Prostate gland (tissue), 2 donors: ENCODE measurements at places on chromosomes 5 and 9. TPM values are rescaled to one million over a fixed set of nuclear protein-coding genes. Genes with fewer than 3 reads are reported as not detected.

Gene NLN
- 10.0 TPM for total RNA-seq

DNA sequence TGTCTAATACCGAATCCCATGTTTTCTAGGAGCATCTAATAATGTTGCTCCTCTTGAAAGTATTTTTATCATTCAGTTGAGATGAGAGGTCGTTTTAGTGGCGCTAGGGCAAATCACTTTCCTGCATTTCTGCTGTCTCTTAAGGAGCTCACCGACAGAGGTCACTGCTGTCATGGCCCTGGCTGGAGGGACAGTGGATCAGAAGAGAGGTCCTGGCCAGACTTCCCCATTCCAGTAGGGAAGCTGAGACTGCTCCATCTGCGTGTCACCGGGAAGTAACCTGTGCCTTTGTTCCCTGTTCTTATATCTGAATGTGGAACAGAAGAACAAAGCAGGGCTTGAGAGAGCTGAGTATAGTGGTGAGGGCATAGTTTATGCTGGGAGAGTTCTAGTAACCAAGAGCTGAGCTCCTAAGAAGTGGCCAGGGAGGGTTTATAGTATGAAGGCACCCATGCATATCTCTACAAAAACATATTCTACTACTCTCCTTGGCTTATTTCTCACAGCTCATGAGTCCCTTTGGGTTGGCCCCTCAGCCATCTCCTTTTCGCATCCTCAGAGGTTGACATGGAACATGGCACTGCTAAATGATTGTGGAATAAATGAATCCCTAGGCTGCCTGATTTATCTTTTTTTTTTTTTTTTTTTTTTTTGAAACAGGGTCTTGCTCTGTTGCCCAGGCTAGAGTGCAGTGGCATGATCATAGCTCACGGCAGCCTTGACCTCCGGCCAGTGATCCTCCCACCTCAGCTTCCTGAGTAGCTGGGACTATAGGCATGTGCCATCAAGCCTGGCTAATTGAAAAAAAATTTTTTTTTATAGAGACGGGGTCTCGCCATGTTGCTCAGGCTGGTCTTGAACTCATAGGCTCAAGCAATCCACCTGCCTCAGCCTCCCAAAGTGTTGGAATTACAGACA, 27.2 kb downstream of the ATP6V0E1 start:
- peaks cover 12% of the 10 kb centered on the region for H3K4me1 ChIP-seq
- H3K27me3 ChIP-seq: no peaks in the 10 kb centered on the region
- peak overlapping the region; percentile 85 for H3K27ac ChIP-seq
- H3K36me3 ChIP-seq: no peaks in the 10 kb centered on the region

DNA sequence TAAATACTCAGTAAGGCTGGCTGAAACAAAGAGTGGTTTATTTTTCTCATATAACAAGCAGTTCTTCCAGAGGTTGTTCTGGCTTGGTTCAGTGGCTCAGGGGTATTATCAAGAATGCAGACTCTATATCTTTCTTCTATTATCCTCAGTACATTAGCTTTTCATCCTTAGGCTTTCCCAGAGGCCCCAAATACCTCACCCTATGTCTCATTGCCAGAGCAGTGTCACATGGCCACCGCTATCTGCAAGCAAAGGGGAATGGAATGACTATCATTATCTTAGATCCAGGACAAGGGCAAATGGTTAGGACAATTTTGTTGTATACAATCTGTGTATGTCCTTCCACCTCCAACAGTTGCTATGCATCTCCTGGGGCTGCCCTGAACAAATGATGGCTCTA, 69.0 kb upstream of the SNX2 start:
- H3K4me3 ChIP-seq: no peak overlapping the region
- no peaks in the 10 kb centered on the region for H3K27me3 ChIP-seq
- H3K4me1 ChIP-seq: no peaks in the 10 kb centered on the region
- no peak for DNase-seq
- no peaks in the 10 kb centered on the region for H3K36me3 ChIP-seq
- no peak overlapping the region for H3K27ac ChIP-seq

DNA sequence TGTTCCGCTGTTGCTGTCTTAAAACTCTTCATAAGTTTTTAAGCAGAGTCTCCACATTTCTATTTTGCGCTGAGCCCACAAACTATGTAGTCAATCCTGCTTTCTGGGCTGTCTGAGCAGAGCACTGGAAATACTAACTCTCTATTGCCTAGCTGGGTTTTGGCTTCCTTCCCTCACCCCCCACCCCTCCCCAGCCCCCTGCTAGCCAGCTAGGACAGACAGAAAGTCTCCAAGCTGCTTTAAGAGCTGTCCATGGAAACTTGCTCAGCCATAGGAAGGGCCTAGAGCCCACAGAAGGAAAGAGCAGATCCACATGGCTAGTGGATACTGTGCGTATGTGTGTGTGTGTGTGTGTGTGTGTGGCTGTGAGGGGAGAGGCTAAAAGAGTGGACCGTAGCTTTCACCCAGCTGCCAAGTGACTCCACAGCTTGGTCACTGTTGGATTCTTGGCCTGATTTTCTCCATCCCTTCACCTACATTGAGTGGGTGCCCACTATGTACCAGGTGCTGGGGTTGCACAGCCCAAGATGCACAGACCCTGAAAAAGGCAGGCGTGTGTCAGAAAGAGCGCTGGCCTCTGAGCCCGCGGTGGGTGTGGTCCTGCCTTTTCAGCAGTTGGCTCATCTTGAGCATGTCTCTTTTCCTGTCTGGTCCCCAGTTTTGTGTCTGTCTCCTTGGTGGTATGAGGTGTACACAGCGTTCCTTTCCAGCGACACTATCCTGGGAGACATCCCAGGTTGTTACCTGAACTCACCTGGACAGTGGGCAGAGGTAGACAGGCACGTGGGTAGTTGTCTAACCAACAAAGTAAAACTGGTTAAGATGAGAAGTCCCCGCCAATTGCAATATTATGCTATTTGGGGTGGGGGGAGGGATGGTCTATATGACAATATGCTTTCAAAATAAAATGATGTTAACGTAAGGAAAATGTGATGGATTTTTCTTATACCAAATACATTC, 5.4 kb upstream of the NKX2-5 start:
- no peaks in the 10 kb centered on the region for H3K36me3 ChIP-seq
- no peak for DNase-seq
- H3K4me3 ChIP-seq: no peak overlapping the region
- H3K27me3 ChIP-seq: peaks cover 70% of the 10 kb centered on the region
- H3K27ac ChIP-seq: no peak overlapping the region
- H3K4me1 ChIP-seq: no peaks in the 10 kb centered on the region

DNA sequence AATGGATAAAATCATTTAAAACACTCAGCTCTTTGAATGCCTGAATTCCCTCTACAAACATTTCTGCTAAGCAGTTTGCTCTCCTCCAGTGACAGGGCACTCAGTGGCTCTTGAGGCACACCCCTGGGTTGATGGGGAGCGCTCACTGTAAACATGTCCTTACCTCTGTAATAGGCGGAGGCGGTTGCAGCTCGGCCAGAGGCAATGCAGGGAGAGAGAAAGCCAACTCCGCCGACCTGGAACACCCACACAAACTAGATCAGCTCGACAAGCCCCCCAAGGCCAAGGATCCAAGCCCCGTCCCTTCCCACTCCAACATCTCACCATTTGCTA, 329 bp downstream of the CDC23 start:
- no peaks in the 10 kb centered on the region for H3K27me3 ChIP-seq
- H3K36me3 ChIP-seq: no peaks in the 10 kb centered on the region
- peak overlapping the region; percentile 75 for H3K27ac ChIP-seq
- peak overlapping the region; percentile 86 for H3K4me3 ChIP-seq
- peaks cover 7% of the 10 kb centered on the region for H3K4me1 ChIP-seq

DNA sequence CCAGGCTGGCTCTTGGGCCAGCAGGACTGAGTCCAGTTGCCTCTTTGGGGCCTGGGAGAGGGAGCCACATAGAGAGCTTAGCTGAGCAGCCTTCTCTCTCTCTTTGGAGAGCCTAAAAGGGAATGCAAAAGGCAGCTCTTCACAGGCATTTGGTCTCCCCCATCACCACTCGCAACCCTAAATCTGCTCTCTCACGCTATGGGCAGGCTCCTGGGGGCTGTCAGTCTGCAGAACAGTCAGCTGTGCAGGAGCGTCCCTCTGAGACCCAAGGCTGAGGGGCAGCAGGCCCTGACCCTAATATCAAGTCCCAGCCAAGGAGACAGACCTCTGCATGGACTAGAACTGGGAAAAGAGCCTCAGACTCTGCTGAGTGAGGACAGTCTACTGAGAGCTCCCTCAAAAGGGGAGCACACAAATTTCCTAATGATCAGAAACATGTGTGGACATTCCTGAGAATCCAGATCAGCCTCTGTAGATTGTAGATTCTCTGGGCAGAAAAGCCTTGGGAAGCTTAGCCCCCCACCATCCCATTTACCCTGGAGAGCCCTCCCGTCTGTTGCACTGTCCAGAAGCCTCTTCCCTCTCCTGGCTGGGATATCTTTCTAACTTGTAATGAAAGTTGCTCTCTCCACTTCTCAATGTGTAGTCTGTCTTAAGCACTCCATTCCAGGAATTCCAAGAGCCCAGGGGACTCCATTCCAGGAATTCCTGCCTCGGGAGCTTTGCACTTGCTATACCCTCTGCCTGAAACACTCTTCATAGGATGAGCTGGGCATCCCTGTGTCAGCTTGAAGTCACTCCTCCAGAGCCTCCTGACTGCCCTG, 79.4 kb downstream of the FAM114A2 start:
- H3K4me3 ChIP-seq: no peak overlapping the region
- no peak overlapping the region for H3K27ac ChIP-seq
- no peaks in the 10 kb centered on the region for H3K27me3 ChIP-seq
- no peak for DNase-seq
